ENCODE measurements at places on chromosomes 6 and 20. TPM values are rescaled to one million over a fixed set of nuclear protein-coding genes. Genes with fewer than 3 reads are reported as not detected.

DNA sequence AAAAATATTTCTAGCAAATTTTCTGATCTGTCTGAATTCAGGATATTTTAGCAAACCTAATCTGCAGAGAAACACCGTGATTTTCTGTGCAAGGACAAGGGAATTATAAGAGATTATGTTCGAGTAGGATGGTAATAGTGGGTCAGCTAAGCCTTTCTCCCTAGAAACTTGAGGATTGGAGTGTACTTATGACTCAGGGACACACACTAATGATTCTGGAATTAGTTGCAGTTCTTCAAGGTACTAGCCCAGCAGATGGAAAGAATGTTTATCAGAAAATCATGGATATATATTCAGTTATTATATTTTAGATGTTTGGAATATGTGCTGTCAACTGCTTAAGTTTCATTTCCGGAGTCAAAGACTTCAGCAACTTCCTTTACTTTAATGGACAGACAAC lies 177.1 kb upstream of the MAP3K7 start:
- DNase-seq, result peak; percentile 1

GRCh38 chr6:115133790-115134189 lies 791.0 kb upstream of the HS3ST5 start:
- DNase-seq, result no peak

- peak; percentile 70 for DNase-seq
Measured at GRCh38 chr6:112038268-112038667, 15.6 kb upstream of the CCN6 start.

DNA sequence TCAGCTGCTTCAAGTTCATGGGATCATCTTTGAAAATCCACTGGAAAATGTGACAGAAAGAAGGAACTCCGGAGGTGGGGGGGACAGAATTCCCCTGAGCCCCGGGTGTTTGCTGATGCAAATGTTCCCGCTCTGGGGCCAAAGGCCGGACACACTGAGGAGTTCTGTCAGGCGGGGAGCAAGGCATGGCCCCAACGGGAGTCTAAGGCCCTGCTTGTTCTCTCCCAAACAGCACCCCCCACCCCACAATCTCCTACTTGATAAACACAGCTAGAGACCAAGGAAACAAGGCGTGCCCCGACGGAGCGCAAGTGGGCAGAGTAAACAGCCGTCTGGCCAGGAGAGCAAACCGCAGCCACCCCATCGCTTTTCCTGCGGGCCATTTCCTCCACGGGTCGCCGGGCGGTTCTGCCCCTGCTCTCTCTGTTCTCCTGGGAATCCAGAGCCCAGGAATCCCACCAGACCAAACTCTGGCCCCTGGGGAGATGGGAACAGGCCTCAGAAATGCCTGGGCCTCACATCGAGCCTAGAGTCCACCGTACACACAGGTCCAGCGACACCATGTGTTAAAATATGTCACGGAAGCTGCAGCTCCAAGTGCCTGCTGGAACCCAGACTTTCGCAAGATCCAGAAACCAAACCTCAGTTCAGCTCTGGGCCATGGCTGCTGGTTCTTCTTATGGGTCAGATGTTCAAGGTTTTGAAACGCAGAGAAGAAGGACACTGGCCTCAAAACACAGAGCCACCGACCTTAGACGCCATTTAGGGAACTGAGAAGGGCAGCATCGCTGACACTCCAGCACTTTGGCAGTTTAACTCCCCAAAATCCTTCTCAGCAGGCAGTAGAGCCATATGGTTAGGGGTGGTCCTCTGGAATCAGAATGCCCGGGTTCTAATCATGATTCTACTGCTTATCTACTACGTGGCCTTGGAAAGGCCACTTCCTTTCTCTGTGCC lies 104.2 kb downstream of the PREX1 start:
- peak; percentile 39 for DNase-seq

DNA sequence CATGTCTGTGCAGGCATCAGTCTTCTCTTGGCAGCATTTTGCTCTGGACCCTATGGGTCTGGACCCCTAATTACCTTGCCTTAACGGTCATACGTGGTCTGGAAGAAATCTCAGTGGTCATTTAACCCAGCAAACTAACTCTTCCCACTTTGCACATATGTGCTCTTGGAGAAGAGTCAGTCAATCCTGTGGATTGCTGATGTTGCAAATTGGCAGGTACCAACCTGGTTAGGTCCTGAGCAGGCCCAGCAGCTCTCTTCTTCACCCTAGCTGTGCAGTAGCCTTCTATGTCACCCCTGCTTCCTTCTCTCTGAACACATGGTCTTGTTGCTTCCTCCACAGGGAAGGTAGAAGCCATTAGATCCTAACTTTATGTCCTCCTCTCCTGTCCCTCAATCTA lies 1.6 kb downstream of the CEP43 start:
- DNase-seq, result no peak

GRCh38 chr6:107606407-107606806 lies 116.5 kb downstream of the SOBP start:
- no peak for DNase-seq

DNA sequence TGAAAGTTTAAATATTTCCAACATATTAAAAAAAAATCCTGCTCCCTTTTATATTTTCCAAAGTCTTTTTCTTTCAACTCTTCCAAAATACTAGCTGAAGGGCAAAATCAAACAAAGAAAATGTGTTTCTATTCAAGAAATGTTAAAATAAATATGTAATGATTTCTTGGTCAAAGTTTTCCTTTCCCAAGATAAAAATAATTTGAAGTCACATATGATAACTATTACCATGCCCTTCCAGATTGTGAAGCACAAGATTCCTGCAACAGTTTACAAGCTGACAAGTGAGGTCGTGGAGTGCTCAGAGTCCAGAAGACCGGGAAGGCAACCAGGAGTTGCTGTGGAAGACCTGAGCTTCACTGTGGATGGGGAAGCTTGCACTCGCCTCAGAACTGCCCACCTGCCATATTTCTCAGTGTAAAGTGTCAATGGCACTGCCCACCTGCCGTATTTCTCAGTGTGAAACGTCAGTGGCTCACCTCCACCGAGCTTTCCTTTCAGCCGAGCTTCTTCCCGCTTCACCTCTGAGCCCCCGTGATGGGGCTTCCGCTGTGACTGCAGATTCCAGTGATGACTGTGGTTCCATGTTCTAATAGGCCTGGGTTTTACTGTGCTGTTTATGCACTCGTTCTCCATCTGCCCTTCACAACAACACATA lies 160.5 kb downstream of the THBS2 start:
- DNase-seq, result no peak

- DNase-seq, result no peak
Measured at GRCh38 chr6:107171513-107171912, 56.2 kb upstream of the BEND3 start.

DNA sequence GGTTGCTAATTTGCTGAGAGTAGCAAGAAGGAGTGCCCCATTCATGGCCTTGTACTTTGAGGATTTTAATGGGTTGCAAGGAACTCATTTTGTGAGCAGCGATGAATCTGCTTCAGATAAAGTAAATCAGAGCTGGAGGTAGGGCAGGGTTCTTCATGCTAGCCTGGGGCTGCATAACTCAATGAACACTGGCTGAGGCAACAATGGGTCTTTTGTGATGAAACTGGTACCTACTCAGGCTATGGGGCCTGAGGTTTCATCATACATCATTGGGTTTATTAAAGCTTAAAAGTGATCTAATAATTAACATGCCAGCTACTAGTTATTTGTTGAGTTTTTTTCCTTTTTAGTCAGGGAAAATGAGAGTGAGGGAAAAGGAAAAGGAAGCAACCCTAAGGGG lies 106.9 kb downstream of the FAM50B start:
- DNase-seq, result no peak

- DNase-seq, result no peak
Measured at GRCh38 chr6:163500105-163500504, 85.6 kb downstream of the QKI start.

DNA sequence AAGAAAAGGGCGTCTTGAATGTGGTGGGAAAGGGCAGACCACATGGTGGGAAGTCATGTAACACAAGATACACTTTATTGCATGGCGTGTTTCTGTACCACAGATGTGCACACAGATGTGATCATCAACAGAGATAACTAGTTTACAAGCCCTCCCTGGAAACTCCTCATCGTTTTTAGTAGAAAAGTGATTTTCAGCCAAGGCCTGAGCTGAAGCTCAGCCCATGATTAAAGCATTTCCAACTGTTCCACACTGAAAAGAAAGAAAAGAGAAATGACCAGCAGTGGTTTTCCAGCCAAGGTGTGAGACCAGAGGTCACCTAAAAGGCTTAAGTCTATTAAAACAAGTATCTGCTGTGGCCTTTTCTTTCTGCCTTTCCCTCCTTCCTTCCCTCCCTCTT lies 463.9 kb upstream of the JAG1 start:
- DNase-seq, result no peak

DNA sequence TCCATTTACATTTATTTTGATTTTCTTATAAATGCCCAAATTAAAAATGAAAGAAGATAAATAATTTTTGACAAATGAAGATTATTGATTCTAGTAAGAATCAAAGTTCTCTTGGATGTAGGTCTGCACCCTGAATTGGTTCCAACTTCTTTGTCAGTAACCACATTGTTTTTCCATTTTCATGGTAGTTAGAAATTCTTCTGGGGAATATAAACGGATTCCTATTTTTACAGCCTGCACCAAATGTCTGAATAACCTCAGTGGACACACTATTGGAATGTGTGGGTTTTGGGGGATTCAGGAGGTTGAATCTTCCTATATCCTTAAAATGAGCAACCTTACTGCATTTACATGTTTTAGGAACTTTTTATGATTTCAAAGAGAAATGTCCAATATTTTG lies 1085.3 kb upstream of the MAP3K7 start:
- DNase-seq, result no peak

- no peak for DNase-seq
Measured at GRCh38 chr20:591941-592340, 18.2 kb downstream of the TCF15 start.

DNA sequence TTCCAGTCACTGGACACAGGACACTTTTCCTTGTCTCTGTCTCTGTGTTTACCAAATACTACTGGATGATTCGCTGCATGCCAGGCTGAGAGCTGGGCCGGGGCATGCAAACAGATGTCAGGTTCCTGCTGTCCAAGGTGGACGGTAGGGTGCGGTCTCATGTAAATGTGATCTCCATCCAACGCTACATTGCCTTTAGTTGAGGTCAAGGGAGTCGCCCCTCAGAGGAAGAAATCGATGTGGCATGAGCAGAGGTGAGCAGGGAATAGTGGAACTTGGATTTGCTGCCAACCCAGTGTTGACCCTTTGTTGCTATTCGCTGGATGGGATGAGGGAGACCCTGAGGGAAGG lies 9.8 kb upstream of the TOX2 start:
- no peak for DNase-seq

- DNase-seq, result peak; percentile 12
Measured at GRCh38 chr6:101146389-101146788, 247.1 kb upstream of the GRIK2 start.

- peak; percentile 72 for DNase-seq
Measured at GRCh38 chr6:149080511-149080910, 237.0 kb upstream of the TAB2 start.

DNA sequence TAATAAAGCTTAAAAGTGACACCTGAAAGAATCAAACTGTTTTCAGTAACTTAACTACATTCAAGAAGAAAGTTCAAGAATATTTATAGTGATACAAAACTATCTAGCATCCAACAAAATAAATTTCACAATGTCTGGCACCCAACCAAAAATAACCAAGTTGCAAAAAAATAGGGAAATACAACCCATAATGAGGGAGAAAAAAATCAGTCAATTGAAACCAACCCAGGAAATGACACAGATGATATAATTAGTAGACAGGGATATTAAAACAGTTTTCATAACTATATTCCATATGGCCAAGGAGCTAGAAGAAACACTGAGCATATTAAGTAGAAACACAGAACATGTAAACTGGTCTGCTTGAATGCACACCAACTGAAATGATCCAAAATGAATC lies 120.2 kb upstream of the BEND3 start:
- peak; percentile 1 for DNase-seq

DNA sequence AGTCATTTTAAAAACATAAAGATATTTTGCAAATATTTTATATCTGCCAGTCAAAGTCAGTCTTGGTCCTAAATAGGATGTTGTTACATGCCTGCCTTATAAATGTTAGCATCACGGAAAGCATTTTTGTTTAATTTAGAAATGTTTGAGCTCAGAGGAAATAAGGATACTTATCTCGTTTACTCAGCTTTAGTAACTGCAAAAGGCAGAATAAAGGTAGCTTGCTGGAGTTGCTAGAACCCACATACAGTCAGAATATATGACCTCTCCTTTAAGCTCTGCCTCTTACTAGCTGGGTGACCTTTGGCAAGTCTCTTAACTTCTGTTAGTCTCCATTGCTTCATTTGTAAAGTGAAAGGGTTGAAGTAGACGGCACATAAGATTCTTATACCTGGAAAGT lies 867.3 kb downstream of the KIF16B start:
- no peak for DNase-seq

GRCh38 chr20:39333211-39333610 lies 371.1 kb downstream of the DHX35 start:
- no peak for DNase-seq

Gene RIMS4
- polyA plus RNA-seq, result not detected

Gene PPP1R14C
- polyA plus RNA-seq, result 10.1 TPM

Gene IL17A
- polyA plus RNA-seq, result not detected

Gene SLC44A4
- not detected for polyA plus RNA-seq

Gene SERINC1
- polyA plus RNA-seq, result 249 TPM

Gene SH3BGRL2
- 1.1 TPM for polyA plus RNA-seq

Gene LKAAEAR1
- polyA plus RNA-seq, result 0.59 TPM

Data from GM23248 (cell line).